ENCODE measurements at places on chromosomes 13 and 19.
A peak's percentile ranks its signal among the peaks of the same experiment; 100 is the strongest.

GRCh38 chr13:98476106-98476505 lies 100.8 kb downstream of the STK24 start:
- DNase-seq = peak; percentile 29

GRCh38 chr13:44920013-44920412 lies 69.3 kb downstream of the NUFIP1 start:
- no peak for DNase-seq

GRCh38 chr19:5128251-5128935 lies 159.5 kb downstream of the KDM4B start:
- DNase-seq = no peak

DNA sequence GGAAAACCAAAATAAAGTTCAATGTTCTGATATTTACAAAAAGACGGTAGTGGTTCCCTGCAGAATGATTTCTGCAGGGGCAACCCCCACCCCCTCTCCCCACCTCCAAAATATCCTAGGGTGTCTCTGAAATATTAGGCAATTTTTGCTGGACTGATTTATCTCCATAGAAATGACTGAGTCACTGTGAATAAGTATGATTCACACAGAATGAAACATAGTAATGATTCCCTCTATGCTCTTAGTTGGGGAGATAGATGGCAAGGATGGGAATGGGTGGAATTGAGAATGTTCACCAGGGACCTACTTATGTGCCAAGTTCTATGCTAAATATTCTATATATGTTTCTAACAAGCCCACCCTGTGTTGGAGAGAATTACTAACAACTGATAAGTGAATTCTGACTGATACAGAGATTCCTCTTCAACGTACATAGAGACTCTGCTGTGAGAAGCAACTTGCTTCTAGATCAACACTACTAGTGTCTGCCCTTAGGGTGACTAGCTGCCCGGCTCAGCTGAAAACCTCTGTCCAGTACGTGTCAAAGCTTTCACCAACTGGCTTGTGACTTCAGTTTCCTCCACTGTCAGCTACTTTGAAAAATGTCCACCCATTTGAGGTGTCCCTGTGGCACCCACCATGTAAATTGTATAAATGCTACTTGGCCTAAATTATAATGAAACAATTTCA lies 38.4 kb upstream of the RAP2A start:
- DNase-seq = no peak

DNA sequence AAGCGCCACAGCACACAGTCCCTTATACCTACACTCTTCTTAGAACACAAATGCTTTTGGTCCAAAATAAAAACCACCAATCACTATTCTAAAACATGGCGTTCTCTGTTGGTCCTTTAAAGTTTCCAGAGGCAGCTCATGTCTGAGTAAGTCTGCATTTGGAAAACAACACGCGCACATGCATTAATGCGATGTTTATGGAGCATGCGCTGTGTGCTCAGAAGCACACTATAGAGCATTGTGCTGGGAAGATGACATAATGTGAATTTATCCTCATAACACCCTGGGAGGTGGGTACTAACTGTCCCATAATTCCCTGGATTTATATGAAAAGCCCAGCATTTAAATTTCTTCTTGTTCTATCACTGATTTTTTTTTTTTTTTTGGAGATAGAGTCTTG lies 10.7 kb downstream of the ZNF682 start:
- no peak for DNase-seq

GRCh38 chr13:44120849-44121755 lies 241.4 kb downstream of the LACC1 start:
- no peak for DNase-seq

DNA sequence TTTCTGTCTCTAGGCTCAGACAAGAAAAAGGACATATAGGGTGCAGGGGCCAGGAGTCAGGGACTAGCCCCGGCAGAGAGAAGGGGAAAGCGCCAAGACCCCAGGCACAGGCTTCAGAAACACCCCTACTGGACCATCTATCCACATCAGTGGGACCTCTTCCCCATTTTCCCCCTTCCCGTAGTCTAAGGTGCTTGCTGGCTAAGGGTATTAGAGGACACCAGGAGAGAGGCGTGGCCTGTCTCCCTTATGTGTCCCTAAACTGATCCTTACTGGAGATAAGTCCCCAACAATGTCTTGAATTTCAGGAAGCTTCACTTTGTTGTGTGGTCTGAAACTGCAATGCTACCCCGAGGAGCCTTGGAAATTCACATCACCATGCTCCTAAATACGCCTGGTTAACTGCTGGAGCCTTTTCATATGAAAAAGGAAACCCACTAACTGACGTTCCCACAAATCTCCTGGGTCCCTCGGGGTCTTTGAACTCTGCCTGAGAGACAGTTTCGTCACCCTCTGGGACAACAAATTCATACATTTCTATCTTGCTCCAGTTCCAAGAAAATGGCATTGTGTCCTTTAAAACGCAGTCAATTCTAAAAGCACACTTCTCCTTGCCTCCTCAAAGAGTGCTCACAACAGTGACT lies 197.7 kb downstream of the COL4A1 start:
- no peak for DNase-seq

GRCh38 chr19:48543121-48543710 lies 8.8 kb upstream of the SULT2B1 start:
- DNase-seq = no peak

DNA sequence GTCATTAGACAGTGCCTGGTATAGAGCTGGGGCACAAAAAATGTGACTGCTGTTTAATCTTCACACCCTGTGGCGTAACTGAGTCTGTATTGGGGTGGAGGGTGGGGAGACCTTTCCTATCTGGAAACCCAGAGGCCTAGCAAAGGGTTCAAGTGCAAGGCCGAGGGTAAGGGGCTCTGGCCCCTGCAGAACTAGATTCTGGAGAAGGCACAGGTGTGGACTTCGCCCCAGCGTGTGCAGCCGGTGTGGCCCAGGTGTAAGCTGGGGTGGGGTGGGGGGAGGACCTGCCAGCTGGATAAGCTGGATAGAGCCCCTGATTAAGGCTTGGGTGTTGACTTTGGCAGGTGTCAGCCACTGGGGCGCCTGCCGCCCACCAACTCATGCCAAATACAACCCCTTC lies 1.3 kb downstream of the RAB3D start:
- DNase-seq = no peak

DNA sequence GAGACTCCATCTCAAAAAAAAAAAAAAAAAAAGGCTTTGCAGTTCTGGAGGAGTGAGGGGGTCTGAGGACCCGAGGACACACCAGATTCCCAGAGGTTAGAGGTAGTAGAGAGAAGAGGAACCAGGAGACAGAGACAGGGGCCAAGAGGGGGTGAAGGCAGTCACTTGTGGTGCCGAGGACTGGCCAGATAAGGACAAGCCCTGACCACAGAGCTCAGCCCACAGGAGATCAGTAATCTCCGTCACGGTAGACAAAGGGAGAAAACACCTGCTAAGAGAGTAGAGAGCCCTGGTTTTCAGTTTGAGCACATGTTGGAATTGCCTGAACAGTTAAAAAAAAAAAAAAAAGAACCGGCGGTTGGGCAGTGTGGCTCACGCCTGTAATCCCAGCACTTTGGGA lies 1.7 kb upstream of the PRAM1 start:
- no peak for DNase-seq

GRCh38 chr13:37360556-37360955 lies 238.0 kb downstream of the POSTN start:
- DNase-seq = no peak

DNA sequence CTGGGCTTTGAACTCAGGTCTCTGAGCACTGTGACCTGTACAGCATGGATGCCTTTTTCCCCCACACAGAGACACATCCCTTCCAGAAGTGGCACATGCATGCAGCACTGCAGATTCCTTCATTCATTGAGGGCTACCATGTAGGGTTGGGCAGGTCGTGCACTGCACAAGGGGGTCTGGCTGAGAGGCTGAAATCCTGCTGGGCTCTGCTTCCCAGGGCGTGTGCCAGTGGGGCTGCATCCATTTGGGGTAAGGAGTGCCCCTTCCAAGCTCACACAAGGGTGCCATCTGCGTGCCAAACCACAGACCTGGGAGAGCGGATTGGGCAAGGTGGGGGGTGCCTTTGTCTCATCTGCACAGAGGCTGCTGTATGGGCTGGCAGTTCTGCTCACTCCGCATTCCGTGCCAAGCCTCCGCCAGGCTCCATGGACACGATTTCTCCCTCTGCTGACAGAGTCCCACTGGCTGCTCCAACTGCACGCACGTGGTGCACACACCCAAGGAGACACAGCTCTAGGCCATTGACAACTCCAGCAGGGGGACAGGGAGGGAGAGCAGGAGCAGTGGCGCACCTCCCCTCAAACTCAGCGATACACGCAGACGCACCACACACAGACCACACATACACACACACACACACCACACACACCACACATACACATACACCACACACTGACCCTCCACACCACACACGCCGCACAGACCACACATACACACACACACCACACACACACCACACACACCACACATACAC lies 4.5 kb upstream of the SHISA7 start:
- no peak for DNase-seq

DNA sequence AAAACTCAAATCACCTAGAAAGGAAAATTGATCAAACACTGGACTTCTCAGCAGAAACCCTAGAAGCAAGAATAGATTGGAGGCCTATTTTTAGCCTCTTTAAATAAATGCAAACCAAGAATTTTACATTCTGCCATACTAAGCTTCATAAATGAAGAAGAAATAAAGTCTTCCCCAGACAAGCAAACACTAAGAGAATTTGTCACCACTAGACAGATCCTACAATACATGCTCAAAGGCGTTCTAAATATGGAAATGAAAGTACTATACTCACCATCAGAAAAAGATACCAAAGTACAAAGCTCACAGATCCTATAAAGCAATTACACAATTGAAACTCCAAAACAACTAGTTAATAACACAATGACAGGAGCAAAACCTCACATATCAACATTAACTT lies 578.1 kb downstream of the UQCRFS1 start:
- DNase-seq = no peak

DNA sequence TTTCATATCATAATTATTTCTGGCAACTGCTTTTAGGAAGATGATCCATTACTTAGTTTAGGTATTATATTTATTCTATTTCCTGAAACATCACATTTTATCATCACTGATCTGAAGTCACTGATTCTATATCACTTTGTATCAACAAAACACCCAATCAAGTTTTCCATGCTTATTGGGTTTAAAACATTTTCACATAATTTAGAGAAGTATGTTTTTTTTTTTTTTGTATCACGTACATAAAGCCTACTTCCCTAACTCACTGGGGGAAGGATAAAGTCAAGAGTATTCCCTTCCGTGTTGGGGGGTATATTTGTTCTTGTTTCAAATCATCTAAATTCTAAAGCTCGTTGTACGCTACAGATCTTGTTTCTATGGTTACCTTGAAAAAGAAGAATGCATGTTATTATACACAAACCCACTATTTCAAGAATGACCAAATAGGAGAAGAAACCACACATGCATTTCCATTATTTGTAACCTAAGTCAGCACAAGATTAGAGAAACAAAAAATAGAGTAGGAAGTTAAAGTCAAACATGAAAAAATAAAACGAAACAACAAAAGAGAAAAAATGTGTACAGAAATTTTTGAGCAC lies 637.2 kb upstream of the MIR17HG start:
- no peak for DNase-seq

- DNase-seq = no peak
Observed at GRCh38 chr19:35845215-35846037, 6.9 kb downstream of the NPHS1 start.

DNA sequence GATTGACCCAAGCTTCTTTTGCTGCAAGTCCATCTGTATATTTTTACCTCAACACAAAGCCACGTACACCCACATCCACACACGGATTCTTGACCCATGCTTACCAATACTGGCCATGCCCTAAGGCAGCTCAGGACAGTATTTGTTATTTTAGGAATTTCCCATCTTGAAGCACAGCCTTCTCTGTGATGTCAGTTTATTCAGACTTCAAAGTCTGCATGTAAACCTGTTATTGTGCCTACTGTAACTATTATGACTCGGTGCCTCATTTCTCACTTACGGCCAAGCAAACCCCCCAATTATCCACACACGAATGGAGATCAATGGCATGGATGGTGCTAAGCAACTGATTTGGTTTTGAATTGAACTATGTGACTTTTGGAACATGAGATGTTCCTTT lies 17.5 kb downstream of the CLDN10 start:
- DNase-seq = no peak

DNA sequence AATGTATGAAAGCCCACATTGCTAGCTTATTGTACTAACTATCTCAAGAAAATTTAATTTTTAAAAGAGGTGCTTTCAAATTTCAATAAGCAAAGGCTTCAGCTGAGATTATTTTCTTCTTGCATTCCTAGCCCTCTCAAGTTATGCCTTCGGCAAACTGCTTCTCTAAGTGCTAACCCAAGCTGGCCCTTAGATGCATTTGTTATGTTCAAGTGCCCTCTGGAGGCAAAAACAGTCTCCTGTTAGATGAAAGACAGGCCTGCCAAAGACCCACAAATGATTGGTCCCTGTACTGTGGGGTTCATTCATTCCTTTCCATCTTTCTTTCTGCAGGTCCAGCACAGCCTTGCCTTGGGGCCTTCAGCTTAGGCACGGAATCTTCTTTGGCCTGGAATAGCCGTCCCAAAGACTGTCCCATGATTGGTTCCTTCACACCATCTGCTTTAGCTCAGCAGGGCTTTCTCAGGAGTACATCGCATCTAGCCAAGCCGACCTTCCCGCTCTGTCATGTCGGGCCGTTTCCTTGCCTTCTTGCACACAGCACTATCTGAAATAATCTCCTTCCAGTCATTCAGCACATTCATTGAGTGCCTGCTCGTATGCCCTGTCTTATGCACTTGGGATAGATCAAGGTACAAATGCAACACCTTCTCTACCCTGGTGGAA lies 26.4 kb upstream of the TPTE2 start:
- no peak for DNase-seq

Measured in CD4-positive, alpha-beta T cell treated with Interferon alpha-2 for 1 hour (primary cell).